Stimulated activated CD8-positive, alpha-beta memory T cell treated with anti-CD3 and anti-CD28 coated beads, Interleukin-7, amount 100 ng/mL, for 24 hours (primary cell): ENCODE measurements at places on chromosomes 2 and 18.

- DNase-seq, result no peak
Observed at GRCh38 chr2:177992992-177993391, 79.6 kb downstream of the PDE11A start.

DNA sequence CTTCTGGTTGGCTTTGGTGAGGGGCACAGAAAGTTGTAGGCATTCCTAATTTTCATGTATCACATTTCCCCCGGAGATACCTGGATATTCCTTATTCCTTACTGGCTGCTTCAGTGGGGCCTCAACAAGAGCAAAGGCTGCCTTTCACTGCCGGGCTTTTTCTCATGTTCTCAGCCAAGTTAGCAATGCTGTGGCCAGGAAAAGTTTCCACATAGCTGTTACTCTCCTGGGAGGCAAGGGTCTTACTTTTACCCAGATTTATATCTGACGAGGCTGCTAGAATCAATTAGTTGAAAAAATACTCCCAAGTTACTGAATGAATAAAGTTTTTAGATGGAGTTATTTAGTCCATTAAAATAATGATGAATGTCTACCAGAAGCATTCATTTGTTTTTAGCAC is 230.5 kb downstream of the ZNF407 start:
- no peak for DNase-seq

DNA sequence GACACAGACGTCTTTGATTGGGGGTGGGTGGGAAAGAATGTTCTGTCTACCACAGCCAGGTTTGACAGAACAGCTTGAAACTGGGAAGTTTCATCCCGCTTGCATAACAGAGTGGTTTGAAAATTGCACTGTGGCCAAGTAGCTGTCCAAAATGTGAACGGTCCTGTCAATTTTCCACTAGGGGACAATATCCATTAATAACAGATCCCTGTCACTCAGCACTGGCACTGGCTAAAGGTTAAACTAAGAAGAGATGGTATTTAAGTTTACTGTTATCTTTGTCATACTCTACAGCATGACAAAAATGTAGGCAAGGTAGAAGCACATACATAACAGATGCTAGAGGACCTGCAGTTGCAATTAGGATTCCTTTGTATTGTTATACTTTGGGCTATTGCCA is 55.6 kb upstream of the ACMSD start:
- DNase-seq, result no peak

- DNase-seq, result no peak
Observed at GRCh38 chr18:24628326-24628725, 167.9 kb downstream of the HRH4 start.

DNA sequence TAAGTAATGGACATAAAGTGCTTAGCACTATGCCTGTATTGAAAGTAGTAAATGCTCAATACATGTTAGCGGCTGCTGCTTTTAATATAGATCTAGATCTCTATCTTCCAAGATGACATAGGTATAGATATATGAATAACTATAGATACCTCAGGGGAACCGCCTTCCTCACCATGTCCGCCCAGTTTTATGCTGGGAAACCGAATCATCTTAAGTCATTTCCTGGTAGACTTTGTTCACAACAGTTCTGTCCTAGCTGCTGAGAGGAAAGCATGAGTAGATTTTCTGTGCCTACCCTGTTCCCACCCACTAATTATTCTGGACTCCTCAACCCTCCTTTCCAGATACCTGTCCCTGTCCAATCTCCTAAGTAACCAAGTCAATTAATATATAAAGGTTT is 21.6 kb upstream of the ITM2C start:
- no peak for DNase-seq

DNA sequence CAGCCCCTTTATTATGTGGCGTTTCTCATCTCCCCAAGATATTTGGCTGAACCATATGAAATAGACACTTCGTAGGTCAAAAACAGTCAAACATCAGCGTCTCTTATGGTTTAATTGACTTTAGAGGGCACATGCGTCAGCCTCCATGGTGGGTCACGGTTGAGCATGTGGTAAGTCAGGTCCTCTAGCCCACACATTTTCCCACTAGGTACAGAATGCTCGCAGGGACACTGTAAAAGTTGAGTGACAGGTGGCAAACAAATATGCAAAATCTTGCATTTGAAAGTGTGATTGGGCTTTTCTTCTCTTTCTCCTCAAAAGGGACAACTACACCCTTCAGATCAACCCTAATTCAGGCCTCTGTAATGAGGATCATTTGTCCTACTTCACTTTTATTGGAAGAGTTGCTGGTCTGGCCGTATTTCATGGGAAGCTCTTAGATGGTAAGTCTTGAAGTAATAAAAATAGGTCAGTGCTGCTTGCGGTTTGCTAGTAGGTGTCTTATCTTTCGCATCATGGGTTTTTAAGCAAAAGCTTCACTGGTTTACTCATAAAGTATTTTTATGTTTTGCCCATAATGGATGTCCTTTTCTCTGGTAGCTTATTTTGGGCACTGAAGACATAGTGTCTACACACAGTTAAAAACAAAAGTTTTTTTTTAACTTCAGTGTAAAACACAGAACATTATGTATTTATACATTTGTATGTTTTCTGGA is 261.3 kb downstream of the ALPK2 start:
- DNase-seq, result no peak

DNA sequence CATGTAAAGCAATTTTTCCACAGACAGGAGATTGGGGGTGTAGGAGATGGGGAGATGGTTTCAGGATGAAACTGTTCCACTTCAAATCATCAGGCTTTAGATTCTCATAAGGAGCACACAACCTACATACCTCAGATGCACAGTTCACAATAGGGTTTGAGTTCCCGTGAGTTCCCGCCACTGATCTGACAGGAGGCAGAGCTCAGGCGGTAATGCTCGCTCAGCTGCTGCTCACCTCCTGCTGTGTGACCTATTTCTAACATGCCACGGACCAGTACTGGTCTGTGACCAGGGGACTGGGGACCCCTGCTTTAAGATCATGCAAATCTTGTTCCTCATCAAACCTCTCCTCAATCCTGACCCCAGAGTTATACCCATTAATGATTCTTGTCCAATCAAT is 70.1 kb downstream of the RPE start:
- DNase-seq, result no peak
